ENCODE measurements at places on chromosomes 7 and 10.

DNA sequence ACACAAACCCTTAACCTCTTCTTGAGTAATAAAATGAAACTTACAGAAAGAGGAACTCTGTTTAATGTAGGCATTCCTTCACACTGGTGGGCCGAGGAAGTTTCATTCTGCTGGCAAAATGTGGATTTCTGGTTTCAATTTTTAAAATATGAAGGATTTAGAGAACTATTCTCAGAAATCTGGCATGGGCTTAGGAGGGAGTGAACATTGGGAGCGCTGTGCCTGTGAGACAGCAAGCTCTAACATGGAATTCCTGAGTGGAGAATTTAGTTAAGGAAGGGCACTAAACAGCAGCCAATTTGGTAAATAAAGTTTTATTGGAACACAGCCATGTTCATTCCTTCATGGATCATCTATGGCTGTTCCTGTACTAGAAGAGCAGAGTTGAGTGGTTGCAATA lies 751.8 kb upstream of the IGFBP3 start:
- no peak for DNase-seq

DNA sequence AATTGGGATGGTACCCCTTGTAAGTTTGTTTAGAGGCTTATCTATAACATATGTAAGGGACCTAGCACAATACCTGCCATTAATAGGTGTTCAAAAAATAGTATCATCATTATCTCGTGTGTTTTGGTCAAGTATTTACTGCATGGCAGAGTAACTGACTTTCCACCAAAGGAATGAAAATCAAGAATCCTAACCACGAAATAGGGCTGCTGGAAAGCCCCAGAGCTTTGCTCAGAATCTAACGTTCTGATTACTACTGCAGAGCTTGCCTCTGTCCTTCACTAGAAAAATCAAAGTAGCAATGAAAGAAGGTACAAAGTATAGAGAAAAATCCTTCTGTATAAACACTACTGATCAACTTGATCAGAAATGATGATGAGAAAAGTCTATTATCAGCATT lies 34.9 kb downstream of the DCLRE1C start:
- DNase-seq, result no peak

DNA sequence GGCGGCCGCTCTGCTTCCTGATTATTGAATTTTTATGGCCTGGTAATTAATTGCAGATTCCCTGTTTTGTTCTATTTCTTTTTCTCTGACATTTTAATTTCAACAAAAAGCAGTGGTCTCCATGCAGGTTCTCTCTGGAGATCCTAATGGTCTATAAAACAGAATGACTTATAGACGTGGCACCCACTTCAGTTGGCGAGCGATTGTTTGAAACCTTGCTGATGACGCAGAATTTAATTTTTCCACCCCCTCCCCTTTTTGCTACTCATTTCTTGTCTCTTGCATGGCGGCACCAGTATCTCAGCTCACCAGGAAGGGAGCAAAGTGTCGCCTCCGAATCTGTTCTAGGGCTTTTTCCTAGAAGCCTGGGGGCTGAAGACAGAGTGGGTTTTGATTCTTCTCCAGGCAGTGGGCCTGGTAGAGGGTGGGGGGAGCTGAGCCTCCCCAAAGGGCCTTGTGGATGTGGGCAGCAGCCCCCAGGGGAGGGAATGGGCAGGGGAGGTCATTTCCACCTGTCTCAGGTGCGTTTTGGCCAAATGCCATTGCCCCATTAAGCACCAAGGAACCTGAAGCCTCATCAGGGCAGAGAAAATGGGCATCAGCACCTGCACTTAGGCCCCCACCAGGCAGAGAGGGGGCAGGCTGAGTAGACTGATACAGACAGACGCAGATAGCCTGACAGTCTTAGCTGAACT lies 3.5 kb upstream of the COMTD1 start:
- no peak for DNase-seq

GRCh38 chr7:116784647-116785046 lies 77.7 kb upstream of the CAPZA2 start:
- no peak for DNase-seq

DNA sequence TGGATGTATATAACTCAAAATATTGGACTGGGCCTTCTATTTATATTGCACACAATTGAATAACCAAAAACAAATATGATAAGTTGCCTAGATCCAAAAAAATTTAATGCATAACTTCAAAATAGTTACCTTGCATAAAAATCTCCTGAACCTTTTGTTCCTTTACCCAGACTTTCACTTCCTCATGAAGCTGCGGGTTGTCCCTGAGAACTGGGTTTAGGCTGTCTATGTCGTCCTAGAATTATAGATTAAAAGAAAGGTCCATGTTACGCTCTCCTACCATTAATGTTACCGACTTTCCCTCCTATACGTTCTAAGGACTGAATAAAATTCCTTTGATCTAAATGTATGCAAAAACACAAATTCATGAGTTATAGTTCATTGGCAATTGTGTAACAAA lies 86.6 kb downstream of the NRBF2 start:
- DNase-seq, result no peak

DNA sequence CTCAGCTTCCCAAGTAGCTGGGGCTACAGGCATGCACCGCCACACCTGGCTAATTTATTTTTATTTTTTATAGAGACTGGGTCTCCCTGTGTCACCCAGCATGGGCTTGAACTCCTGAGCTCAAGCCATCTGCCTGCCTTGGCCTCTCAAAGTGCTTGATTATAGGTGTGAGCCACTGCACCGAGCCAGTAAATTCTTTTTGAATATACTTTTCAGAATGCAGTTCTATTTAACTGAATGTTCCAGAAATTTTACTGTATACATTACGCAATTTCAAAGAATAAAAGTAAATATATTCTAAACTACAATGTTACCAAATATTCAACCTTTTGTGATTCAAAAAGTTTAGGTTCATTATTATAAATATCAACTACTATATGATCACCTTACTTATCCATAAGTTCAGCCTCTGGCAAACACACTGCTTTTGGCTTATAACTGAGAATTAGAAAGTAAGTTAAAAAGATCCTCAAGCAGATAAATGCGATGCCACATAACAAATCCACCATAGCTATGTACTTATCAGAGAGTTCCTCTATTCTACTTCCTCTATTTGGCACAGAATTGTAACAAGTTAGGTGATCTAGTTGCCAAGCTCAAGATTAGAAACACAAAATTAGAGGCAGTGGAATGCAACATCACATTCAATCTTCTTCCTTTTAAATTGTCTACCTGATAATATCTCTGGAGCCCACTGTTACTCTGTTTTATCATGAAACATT lies 118.2 kb downstream of the ANK3 start:
- DNase-seq, result peak; percentile 9

DNA sequence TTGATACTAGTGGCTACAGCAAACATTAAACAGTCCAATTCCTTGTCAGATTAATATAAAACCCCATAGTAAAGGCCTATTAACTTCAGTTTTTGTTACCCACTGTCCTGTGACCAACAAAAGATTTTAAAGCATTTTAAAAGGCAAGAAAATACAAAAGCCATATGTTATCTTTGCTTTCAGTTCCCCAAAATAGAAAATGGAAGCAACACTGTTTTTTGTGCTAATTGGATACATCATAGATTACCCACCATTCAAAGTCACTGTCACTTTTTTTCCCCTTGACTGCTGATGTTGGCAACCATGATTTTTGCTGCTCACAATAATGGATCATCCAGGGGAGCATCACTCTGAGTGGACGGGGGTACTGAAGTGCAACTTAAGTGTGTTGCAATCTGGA lies 52.4 kb upstream of the TMEM140 start:
- DNase-seq, result no peak

DNA sequence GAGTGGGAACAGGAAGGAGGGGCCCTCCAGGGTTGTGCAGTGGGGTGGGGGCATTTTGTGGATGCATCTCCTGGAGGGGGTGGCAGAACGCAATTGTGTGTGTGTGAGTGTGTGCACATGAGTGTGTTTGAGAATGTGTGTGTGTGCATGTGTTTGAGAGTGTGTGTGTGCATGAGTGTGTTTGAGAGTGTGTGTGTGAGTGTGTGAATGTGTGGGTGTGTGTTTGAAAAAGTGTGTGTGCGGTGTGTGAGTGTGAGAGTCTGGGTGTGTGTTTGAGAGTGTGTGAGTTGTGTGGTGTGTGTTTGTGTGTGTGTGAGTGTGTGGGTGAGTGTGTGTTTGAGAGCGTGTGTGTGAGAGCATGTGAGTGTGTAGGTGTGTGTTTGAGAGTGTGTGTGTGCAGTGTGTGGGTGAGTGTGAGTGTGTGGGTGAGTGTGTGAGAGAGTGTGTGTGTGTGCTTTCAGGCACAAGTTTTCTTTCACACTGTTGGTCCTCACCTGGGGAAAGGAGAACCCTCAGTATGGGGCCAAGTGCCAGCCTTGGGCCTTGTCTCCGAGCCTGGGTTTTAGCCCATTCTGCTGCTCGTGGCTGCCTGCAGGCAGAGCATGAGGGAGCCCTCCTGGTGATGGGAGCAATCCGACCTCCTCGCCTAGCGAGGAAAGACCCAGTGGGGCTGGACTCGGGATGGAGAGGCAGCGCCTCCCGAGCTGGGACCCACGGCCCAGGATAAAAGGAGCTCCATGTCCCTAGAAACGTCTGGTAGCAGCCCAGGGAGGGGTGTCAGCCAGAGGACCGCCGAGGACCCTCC lies 35.6 kb downstream of the CDH23 start:
- no peak for DNase-seq

DNA sequence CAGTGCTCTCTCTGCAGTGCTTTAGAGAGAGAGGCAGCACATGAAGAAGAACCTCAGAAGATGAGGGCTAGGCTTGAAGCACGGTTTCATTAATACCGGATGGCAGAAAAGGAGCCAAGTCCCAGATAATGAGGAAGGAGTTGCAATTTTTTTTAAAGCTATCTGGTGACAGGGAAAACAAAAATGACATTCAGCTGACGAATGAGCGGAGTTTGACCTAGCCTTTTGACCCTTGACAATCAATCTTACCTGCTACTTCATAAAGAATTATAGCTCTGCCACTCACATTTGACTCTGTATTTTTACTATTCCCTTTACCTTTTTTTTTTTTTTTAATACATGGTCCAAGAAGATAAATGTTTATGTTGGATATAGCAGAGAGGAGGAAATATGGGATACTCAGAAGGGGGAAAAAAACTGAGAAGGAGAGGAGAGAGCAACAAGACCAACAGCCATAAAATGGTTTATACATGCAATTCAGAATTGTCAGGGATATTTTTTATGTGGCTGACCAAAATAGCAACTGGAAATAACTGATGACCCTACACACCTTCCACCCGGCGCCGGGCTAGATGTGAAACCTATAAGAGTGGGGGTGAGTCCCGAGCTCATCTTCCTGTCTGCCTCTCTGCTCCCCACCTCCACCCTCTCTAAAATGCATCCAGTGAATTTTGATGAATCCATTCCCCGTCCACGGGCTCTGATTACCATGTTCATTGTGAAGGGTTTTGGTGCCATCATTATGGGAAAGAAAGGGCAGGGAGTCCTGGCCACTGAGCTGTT lies 274.4 kb upstream of the YAE1 start:
- DNase-seq, result no peak

DNA sequence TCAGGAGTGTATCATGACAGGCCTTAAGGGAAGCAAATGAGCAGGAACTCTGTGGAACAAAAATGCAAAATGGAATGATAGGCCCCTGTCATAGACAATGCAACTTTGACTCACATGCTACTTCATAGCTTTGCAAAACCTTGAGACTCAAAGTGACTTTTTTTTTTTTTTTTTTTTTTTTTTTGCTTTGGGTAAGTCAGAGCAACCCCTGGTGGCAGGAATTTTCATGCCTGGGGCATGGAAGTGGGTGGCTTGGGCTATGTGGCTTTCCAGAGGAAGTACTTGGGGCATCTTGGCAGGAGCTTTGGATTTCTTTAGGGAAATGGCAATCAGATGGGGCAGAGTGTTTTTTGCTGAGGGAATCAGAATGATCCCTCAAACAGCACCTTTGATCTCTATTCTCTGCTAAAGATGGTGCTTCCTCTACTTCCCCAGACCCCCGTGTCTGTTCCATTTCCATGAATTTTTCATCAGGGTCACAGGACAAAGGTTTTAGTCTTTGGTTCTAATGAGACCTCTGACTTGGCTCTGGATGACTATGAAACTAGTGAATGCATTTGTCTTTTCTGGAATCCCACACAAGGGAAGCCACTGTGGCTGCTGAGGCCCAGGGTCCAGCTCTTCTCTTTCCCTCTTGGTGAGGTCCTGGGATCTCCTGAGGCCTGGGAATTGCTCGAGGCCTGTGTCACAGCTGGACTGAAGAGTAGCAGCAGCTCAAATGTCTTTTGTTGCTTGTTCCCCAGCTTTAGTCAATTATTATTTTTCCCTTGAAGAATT lies 62.8 kb downstream of the TACC2 start:
- DNase-seq, result no peak

GRCh38 chr10:124527874-124528395 lies 66.3 kb downstream of the LHPP start:
- DNase-seq, result no peak

DNA sequence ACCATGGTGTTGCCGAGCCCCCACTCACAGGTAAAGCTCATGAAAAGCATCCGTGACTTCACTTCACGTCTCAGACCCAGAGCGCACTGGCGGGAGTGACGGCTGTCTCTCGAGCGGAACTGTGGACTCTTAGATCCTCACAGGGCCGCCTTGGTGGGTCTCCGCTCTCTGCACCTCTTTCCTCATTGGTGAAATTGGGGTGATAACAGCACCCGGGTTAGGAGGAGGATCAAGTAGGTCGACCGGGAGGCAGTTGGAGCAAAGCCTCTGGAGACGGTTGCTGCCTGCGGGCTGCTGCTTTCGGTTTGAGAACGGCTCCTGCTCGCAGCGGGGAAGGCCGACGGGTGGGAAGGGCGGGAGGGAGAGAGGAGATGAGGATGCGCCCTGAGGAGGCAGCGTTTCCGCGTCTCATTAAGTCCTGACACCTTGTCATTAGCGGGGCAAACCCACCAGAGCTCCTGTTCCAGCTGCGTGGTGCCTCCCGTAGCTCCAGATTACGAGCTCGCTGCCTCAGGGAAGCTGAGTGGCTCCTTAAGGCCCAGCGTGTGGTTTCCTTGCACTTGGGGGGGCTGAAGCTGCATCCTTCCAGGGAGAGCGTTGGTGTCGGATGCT lies 51.9 kb upstream of the CFAP46 start:
- no peak for DNase-seq

DNA sequence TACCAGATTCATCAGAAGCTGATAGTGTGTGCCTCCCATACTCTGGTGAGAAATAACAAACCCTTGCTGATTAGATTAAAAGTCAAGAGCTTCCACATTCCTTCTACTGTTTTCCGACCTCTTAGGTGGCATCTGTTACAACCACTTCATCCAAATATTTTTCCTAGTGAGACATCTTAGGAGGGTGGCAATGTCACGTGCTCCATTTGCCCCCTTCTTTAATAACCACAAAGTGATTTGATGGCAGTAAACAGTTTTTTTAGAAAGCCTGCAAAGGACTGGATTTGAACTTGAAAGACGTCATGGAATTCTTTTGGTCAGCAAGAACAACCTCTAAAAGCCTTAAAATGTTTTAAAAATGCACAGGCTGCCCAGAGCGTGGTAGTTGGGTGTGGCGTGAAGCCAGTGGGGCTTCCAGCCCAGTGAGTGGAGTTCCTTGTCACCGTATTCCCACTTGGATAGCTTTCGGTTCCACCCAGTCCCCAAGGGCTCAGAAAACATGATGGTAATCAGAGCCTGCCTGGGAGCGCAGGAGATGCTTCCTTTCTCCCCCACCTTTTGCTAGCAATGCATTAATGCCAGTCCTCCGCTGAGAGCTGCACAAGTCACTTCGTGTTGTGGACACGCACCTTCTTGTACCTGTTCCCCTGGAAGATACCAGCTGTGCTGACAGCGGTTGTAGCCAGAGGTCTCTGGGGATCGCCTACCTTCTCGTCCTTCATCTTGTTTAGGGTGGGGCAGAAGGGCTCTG lies 256.4 kb downstream of the KIAA1217 start:
- DNase-seq, result no peak
